ENCODE measurements at places on chromosomes 5 and 9.

GRCh38 chr9:118896324-118897000 lies 472.8 kb downstream of the BRINP1 start:
- no peak for DNase-seq

- no peak for DNase-seq
Measured at GRCh38 chr5:6504677-6505415, 56.2 kb downstream of the UBE2QL1 start.

DNA sequence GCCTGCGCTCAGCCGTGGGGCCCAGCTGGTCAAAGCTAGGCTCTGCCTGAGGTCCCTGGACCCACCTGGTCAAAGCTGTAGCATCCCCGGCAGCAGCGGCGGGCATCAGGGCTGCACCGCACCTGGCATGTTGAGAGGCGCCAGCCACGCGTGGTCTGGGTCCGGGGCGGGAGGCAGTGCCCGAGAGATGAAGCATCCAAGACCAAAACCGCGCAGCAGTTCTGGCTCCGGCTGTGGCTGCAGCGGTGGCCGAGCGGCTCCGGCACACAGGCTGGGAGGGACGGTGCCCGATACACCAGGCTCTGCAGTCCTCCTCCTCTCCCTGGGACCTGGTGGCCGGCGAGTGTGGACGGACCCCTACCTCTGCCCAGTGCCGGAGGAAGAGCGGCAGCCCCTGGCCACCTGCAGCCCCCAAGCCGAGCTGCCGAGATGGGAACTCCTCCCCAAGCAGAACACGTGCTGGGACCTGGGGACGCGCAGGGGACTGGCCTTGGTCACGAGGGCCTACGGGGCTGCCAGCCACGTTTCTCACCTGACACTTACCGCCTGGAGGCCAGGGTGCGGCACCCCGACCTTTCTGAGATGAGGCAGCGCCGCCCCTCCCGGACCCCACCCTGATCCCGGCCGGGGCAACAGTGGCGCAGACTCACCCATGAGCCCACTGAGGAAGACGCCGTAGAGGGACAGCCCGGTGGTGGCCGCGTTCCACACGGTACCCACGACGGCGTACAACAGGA lies 33.0 kb downstream of the SLC9A3 start:
- DNase-seq = no peak

DNA sequence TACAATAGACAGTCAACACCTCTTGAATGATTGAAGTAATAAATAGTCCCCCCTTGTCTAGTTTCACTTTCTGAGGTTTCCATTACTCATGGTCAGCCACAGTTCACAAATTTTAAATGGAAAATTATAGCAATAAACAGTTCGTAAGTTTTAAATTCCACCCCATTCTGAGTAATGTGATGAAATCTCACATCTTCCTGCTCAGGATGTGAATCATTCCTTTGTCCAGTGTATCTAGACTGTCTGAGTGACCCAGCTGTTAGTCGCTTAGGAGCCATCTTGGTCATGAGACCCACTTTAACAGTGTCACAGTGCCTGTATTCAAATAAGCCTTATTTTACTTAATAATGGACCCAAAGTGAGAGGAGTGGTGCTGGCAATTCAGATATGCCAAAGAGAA lies 311.6 kb upstream of the PRR16 start:
- DNase-seq = no peak

DNA sequence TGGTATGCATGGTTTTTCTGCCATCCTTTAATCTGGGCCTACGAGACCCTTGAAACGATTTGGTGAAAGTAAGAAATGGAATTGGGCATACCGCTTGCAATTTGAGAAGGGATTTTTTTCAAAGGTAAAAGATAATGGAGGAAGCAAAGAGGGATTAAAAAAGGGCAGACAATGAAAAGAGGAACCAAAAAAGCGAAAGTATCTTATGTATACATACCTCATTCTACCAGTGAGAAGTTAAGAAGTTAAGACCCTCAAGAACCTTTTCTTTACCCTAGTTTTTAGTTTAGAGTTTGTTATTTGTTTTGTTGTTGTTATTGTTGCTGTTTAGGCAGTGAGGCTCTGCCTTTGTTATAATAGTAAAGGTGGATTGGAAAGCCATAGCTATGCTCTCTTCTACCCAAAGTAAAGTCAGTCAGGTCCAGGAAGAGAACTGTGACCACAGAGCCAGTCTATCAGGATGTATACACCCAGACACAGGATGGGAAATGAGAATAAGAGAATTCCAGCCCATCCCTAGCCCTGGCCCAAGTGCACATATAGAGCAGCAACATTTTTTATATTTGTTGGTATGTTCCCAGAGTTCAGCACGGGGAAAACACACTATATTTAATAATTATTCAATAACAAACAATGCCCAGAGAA lies 166.6 kb downstream of the RFX3 start:
- DNase-seq = no peak

- DNase-seq = no peak
Measured at GRCh38 chr9:2419347-2419746, 202.2 kb upstream of the VLDLR start.

DNA sequence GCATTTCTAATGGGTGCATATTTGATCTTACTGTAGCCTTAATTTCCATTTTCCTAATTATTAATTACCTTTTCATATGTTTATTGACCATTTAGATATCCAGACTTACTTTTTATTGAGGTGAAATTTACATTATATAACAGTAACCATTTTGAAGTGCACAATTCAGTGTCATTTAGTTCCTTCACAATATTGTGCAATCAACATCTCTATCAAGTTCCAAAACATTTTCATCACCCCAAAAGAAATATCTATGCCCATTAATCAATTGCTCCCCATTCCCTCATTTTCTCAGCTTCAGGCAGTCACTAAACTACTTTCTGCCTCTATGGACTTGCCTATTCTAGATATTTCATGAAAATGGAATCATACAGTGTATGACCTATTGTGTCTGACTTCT lies 5.9 kb downstream of the COL15A1 start:
- DNase-seq = no peak

GRCh38 chr9:83154087-83154736 lies 91.3 kb upstream of the RASEF start:
- no peak for DNase-seq

DNA sequence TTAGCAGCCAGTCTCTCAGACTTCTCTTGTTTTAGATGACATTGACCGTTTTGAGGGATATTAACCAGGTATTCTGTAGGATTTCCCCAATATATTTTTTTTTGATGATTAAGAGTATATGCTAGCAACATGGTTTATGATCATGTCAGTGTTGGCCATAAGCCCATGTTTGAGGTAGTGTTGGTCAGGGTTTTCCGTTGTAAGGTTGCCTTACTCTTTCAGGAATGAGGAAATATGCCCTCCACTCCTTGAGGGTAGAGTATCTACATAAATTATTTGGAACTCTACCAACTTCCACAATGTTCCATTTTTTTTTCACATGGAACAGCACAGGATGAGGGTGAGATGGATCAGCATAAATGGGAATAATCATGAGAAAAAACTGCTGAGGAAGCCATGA lies 188.4 kb upstream of the PRDM9 start:
- no peak for DNase-seq

GRCh38 chr9:36862206-36863145 lies 171.6 kb downstream of the PAX5 start:
- DNase-seq = no peak

Data from T follicular helper cell (primary cell).